ENCODE measurements at places on chromosomes 1 and 21.

GRCh38 chr21:45778686-45779085 is 135.2 kb downstream of the PCBP3 start:
- H3K27ac ChIP-seq = no peak overlapping the region
- no peak for DNase-seq
- H3K4me3 ChIP-seq = no peak overlapping the region
- no peaks in the 10 kb centered on the region for H3K27me3 ChIP-seq
- H3K4me1 ChIP-seq = no peaks in the 10 kb centered on the region
- H3K36me3 ChIP-seq = no peaks in the 10 kb centered on the region

GRCh38 chr1:100430325-100430756 is 78.0 kb downstream of the CDC14A start:
- no peak for DNase-seq
- H3K27ac ChIP-seq = no peak overlapping the region
- H3K4me3 ChIP-seq = no peak overlapping the region
- H3K4me1 ChIP-seq = peaks cover 32% of the 10 kb centered on the region

DNA sequence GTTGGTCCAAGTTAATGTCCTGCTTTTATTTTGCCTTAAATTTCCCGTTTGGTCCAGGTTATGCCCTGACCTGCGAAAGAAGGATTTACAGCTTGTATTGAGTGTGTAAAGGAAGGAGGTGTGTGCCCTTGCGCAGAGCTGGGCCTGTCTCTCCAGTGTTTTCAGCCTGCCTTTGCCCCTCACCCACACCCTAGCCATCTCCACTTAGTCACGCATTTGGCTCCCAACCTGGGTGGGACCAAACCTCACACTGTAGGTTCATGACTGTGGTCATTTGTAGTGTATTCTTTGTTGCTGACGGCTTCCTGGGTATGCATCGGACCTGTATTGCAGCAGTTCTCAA is 572 bp upstream of the SRSF10 start:
- peak overlapping the region; percentile 99 for H3K27ac ChIP-seq
- no peaks in the 10 kb centered on the region for H3K27me3 ChIP-seq
- H3K4me1 ChIP-seq = peaks cover 30% of the 10 kb centered on the region
- H3K36me3 ChIP-seq = peaks cover 5% of the 10 kb centered on the region

GRCh38 chr21:22650226-22650625 is 1652.0 kb downstream of the NCAM2 start:
- DNase-seq = no peak
- H3K27ac ChIP-seq = no peak overlapping the region
- no peak overlapping the region for H3K4me3 ChIP-seq
- H3K36me3 ChIP-seq = no peaks in the 10 kb centered on the region
- no peaks in the 10 kb centered on the region for H3K4me1 ChIP-seq

GRCh38 chr1:95022644-95022926 is 50.2 kb downstream of the ALG14 start:
- no peak overlapping the region for H3K4me3 ChIP-seq
- H3K36me3 ChIP-seq = peaks cover 4% of the 10 kb centered on the region
- no peaks in the 10 kb centered on the region for H3K4me1 ChIP-seq

DNA sequence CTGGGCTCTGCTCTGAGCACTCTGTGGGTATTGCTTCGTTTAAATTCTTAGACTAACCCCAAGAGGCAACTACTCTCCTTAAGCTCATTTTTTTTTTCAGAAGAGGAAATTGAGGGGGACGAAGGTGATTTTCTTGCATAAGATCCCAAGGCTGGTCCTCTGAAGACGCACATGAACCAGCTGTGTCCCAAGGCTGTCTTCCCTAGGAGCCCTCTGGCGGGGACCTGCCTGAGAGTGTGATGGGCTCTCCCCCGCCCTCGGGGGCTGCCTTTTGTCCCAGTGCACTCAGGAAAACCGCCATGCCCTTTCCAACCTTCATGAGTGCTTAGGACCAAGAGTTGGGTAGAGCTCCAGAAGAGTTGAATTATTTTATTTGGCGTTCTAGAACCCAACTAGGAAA is 21.7 kb downstream of the UMODL1 start:
- no peaks in the 10 kb centered on the region for H3K27me3 ChIP-seq
- H3K4me3 ChIP-seq = no peak overlapping the region
- H3K4me1 ChIP-seq = peaks cover 4% of the 10 kb centered on the region
- H3K27ac ChIP-seq = no peak overlapping the region

GRCh38 chr1:35655196-35655595 is 13.9 kb upstream of the PSMB2 start:
- H3K4me3 ChIP-seq = no peak overlapping the region
- H3K36me3 ChIP-seq = no peaks in the 10 kb centered on the region
- no peaks in the 10 kb centered on the region for H3K27me3 ChIP-seq
- DNase-seq = no peak

DNA sequence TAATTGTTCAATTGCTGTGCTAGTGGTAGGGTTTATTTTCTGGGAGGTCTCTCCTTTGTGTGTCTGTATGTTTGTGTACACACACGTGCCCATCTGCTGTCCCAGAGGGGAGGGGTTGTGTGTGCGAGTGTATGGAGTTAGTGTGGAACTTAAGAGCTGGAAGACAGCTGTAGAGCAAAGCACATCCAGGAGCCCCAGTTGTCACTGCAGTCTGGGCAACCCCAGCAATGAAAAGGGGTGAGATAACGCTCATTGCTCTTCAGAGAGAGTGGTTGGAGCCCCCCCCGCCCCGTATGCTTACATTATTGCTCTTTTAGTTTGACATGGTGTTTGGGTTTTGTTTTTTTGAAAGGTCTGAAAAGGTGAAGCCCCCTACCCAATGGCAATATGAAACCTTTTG is 36.9 kb downstream of the NCF2 start:
- no peak overlapping the region for H3K27ac ChIP-seq
- H3K27me3 ChIP-seq = no peaks in the 10 kb centered on the region
- H3K4me3 ChIP-seq = no peak overlapping the region
- no peaks in the 10 kb centered on the region for H3K4me1 ChIP-seq
- no peak for DNase-seq

GRCh38 chr1:4468386-4468785 is 186.0 kb upstream of the AJAP1 start:
- H3K27me3 ChIP-seq = no peaks in the 10 kb centered on the region
- H3K4me3 ChIP-seq = no peak overlapping the region
- H3K4me1 ChIP-seq = no peaks in the 10 kb centered on the region
- DNase-seq = no peak
- H3K27ac ChIP-seq = no peak overlapping the region
- no peaks in the 10 kb centered on the region for H3K36me3 ChIP-seq

DNA sequence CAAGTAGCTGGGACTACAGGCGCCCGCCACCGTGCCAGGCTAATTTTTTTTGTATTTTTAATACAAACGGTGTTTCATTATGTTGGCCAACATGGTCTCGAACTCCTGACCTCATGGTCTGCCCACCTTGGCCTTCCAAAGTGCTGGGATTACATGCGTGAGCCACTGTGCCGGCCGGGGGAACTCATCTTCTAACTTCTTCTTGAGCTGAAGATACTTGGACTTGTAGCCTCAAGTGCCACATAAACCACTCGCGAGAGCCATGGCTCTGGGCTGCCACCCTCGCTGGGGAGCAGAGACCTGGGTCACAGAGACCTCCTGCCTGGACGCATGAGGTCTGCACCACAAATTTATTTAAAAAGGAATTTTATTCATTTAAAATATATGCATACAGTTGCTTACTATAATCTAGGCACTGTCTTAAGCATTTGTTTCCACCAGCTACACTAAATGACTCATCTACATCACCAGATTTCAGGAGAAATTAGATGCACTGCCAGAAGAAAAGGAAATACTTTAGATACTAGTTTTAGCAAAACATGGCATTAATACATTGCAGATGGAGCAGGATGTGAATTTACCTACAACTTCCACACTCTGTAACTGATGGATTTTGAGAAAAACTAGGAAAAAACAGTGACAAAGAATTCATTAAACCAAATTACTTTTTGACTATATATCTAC is 29.9 kb upstream of the PUM1 start:
- no peaks in the 10 kb centered on the region for H3K36me3 ChIP-seq
- DNase-seq = no peak
- H3K27ac ChIP-seq = no peak overlapping the region
- H3K27me3 ChIP-seq = no peaks in the 10 kb centered on the region
- H3K4me3 ChIP-seq = no peak overlapping the region

- DNase-seq = no peak
- H3K4me3 ChIP-seq = no peak overlapping the region
- H3K27ac ChIP-seq = no peak overlapping the region
- peaks cover 20% of the 10 kb centered on the region for H3K36me3 ChIP-seq
These were observed 20.9 kb downstream of the CD55 start for GRCh38 chr1:207342332-207342731.

DNA sequence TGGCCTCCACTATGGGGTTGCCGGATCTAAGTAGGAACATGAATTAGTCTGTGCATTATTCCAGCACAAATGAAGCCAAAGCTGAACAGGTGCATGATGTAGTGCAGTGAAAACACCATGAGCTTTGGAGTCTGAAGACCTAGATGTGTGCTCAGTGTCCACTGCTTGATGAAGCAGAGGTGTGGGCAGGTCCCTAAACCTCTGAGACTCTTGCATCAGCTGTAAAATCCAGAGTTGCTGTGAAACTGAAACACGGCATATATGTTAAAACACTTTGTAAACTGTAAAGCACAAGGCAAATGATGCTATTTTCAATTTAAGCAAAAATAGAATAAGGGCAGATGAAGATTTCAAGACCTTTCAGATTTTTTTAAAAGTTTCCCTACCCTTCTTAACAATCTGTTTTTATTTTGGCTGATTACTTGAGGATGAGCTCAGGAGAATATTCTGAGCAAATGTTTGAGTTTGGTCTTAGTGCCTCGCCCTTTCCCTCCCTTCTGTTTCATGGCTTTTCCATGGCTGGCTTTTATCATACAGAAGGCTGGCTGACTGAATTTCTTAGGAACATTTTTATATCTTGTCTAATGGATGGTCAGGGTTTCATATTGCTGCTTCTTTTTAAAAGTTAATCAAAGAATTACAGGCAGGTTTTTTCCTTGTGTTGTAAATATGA is 221.8 kb downstream of the NTNG1 start:
- H3K4me1 ChIP-seq = no peaks in the 10 kb centered on the region
- H3K27ac ChIP-seq = no peak overlapping the region
- no peaks in the 10 kb centered on the region for H3K36me3 ChIP-seq
- DNase-seq = no peak
- H3K27me3 ChIP-seq = no peaks in the 10 kb centered on the region

DNA sequence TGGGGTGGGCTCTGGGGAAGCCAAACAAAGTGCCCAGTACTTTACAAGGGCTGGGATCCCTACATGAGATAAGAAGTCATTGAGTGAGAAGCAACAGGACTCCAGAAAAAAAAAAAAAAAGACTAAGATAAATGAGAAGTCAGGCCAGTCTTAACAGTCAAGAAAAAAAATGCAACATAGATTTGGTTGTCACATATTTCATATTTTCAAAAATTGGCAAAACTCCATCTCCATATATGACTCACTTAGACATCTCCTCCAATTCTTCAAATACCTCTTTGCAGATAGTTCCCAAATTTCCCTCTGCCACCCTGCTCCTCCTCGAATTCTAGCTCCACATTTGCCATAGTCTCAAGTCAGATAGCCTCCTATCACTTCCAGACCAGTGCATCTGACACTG is 20.9 kb upstream of the SIPA1L2 start:
- H3K4me1 ChIP-seq = no peaks in the 10 kb centered on the region
- no peak overlapping the region for H3K4me3 ChIP-seq
- H3K27me3 ChIP-seq = no peaks in the 10 kb centered on the region
- no peak for DNase-seq
- H3K27ac ChIP-seq = no peak overlapping the region

DNA sequence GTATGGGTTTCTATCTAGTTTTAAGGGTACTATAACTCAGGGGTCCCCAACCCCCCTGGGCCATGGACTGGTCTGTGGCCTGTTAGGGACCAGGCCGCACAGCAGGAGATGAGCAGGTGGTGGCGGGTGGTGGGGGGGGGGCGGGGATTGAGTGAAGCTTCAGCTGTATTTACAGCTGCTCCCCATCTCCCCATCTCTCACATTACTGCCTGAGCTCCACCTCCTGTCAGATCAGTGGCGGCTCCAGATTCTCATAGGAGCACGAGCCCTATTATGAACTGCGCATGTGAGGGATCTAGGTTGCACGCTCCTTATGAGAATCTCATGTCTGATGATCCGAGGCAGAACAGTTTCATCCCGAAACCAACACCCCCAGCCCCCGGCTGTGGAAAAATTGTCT is 95.1 kb upstream of the SLC45A1 start:
- H3K27ac ChIP-seq = no peak overlapping the region
- no peaks in the 10 kb centered on the region for H3K27me3 ChIP-seq
- no peak for DNase-seq
- H3K4me1 ChIP-seq = no peaks in the 10 kb centered on the region
- no peak overlapping the region for H3K4me3 ChIP-seq

DNA sequence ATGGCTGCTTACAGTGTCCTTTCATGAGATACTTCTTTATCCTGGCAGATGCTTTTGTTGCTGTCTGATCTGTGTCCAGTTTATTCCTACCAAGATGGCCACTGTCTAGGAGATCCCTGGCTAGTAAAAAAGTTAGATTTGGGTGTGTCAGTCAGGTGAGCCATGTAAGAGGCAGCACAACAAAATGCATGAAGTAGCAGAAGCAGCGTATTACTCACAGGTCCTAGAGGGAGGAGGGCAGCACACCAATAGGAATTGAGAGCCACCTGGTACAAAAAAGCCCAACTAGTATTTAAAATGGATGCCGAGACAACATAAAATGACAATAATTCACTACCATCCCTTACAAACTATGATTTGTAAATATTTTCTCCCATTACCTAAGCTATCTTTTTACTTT is 22.8 kb upstream of the ZNF697 start:
- no peaks in the 10 kb centered on the region for H3K4me1 ChIP-seq
- peaks cover 2% of the 10 kb centered on the region for H3K27me3 ChIP-seq
- no peak for DNase-seq
- no peak overlapping the region for H3K27ac ChIP-seq
- no peak overlapping the region for H3K4me3 ChIP-seq

DNA sequence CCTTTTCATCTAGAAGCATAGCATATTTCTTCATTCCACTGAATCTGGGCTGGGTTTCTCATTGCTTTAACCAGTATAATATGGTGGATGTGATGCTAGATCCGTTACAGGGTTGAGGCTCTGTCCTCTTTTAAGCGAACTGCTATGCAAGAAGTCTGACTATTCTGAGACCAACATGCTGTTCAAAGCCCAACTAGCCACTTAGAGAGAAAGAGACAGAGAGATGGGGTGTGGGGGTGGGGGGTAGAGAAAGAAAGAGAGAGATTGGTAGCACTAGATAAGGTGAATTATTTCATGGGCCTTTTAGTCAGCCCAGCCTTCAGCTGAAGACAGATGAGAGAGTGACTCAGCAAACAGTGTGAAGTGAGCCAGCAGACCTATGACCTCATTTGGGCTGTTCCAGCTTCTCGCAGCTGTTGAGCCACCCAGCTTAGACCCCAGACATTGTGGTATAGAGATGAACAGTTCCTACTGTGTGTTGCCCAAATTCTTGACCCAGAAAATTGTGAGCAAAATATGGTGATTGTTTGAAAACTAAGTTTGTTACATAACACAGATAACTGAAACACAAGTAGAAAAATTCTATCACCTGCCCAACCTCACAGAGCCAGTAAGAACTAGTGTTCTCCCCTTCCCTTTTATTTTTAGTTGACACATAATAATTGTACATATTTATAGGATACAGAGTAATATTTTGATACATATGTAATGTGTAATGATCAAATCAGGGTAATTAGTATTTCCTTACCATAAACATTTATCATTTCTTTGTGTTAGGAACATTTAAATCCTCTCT is 40.7 kb upstream of the PRKACB start:
- H3K27ac ChIP-seq = no peak overlapping the region
- H3K27me3 ChIP-seq = no peaks in the 10 kb centered on the region
- H3K36me3 ChIP-seq = no peaks in the 10 kb centered on the region
- no peak for DNase-seq
- H3K4me3 ChIP-seq = no peak overlapping the region
